ENCODE measurements at places on chromosomes 5 and 9.

- DNase-seq, result no peak
These were observed 24.7 kb upstream of the LNPEP start for GRCh38 chr5:96911139-96911538.

DNA sequence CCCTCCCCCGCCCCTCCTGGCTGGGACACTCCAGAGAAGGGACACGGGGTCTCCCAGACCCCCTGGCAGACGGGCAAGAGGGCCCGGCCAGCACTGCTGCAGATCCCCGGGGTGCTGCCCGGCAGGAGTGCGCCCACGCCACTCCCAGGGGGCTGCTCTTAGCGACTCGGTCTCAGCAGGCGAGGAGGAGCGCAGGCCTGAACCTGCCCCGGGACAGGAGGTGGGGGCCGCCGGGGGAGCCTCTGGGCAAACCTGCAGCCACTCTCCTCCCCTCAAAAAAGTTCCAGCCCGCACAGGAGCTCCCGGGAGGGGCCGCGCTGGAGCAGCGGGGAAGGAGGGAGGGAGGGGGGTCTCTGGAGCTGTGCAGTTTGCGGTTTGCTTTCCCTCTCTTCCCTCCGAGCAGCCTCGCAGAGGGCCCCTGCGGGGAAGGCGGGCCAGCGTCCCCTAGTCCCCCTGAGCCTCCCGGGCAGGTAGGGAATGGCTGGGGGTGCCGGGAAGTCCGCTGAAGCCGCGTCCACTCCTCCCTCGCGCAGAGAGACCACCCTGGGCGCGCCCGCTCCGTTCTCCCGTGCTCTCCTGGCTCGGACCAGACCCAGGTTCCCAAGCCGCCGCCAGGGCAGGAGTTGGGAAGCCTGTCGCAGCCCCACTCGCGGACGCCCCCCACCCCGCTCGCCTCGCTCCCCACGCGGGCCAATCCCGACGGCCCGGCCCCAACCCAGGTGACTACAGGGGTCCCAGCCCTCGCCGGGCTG lies 44.2 kb downstream of the NACC2 start:
- no peak for DNase-seq

- no peak for DNase-seq
These were observed 686.7 kb downstream of the CDH18 start for GRCh38 chr5:19301271-19301670.

DNA sequence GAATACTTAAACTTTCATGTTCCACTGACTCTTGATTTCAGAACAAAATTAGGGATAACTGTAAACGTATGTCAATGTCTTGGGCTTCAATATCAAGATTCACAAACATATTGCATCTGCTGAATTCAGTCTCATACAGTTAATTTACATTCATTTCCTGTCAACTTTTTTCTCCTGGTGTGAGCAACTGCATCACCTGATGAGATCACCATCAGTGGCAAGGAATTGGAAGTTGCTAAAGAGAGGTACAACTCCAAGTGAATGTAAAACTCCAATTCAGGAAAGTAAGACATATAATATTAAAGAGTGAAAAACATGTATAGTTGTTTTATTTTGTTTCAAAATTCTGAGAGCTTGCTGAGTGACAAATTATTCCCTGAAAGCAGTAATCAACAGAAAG lies 1336.2 kb upstream of the C9orf72 start:
- DNase-seq, result no peak

- no peak for DNase-seq
These were observed 11.1 kb upstream of the CEP72 start for GRCh38 chr5:600886-601541.

- no peak for DNase-seq
These were observed 342.0 kb upstream of the WWC1 start for GRCh38 chr5:167949435-167949834.

- DNase-seq, result no peak
These were observed 49.4 kb downstream of the C9orf50 start for GRCh38 chr9:129571298-129572051.

DNA sequence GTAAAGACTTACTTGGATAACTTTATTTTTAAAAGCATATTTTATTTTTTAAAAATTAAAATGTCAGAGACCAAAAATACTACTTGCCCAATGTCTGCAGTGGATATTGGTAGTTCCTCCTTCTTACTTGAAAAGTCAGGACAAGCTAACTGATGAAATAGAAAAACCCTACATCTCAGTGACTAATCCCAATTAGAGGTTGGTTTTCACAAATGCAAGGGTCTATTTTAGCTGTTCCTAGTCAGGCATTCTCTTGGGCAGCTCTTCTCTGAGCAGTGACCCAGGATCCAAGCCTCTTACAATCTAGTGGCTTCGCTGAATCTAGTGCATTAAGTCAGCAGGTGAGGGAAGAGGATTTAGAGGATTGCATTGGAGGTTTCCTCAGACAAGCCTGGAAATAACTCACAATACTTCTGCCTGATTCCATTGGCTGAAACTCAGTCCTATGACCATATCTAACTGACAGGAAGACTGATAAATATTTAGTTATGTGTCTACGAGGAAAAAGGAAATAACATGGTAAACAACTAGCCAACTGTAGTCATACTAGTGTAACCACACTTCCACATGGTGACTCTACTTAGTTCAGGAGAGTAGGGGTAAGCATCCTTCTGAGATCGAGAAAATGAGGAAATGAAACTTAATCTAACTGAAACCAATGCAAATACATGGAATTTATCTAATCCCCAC lies 34.2 kb upstream of the MIER3 start:
- DNase-seq, result no peak

- no peak for DNase-seq
These were observed 8.5 kb downstream of the KLF4 start for GRCh38 chr9:107481035-107481434.

DNA sequence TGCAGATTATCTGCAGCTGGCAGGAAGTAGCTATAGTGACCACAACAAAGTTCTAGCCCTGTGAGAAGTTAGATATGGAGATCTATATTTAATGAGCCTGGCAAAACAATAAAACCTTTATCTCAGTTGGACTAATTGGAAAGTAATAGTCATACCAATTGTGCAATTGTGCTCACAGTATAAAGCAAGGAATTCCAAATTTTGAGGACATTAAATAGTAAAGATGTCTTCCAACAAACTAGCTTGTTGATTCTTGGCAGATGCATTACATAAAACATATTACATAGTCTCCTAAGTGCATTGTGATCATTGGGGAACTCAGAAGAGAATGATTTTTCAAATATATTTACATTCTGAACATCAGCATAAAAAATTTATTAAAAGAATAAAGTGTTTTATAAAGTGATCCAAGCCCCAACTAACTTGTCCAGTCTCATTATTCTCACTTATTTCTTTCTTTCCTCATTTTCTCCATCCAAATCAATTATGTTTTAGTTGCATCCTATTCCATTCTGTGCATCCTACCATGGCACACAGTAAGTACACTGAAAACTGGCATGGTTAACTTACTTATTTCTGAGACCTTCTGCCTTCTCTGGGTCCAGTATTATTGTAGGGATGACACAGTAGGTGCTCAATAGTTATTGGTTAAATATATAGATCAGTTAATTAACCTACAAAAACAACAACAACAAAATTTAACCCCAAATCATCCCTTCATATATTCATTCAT lies 977.2 kb upstream of the NUDT12 start:
- no peak for DNase-seq

DNA sequence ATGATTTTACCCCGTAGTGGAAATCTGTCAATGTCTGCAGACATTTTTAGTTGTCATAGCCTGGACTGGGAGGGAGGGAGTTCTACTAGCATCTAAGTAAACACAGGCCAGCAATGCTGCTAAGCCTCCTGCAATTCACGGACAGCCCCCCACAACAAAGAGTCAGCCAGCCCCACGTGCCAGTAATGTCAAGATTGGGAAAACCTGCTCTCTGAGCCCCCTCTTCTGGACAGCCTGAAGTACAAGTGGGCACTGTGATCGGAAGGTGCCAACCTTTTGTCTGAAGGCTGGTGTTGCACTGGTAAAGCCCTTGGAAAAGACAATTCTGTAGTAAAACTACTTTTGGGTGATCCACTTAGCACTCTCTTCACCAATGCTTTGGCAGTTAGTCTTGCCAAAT lies 154.5 kb downstream of the TARS1 start:
- no peak for DNase-seq

DNA sequence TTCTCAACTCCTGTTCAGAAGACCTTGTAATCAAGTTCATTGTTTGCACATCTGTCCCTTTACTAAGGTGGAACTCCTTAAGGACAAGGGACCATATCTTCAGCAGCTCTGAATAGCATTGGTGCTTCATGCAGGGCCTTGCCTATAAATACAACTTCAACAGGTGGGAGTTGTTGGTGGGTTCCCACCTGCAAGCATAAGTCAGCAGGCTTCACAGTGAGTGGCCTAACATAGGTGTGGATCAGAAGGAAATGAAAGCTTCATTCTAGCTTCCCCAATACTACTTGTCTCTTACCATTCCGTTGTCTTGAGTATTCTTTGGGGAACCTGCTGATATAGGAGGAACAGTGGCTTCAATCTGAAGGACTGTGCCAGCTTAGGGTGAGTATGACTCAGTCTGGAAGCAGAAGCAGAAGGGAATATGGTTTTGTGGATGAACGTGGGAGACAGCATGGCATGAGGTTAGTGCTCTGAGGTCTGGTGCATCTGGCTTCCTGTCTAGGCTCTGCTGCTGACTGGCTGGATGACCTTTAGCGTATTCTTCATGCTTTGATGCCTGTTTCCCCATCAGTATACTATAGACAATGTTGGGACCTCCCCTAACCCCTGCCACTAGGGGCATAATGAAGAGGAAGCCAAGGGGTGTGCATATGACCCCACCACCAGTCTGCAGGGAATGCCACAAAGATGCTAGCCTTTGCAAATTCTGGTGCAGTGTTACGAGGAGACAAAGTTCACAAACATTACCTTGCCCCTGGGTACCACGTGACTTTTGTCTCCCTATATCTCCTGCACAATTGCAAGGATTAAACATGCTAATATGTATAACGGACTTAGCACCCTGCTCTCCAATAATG lies 192.3 kb downstream of the PALM2AKAP2 start:
- DNase-seq, result no peak

- DNase-seq, result no peak
These were observed 884 bp upstream of the EGFLAM start for GRCh38 chr5:38257308-38258041.

- no peak for DNase-seq
These were observed 89.1 kb upstream of the PTPRD start for GRCh38 chr9:10701906-10702305.

- DNase-seq, result no peak
These were observed 52.9 kb upstream of the SLC28A3 start for GRCh38 chr9:84393266-84393950.

GRCh38 chr9:137188490-137189296 lies at the start of the genes ANAPC2 and SSNA1:
TSS of gene ANAPC2 (minus strand) at chr9:137188560. CDS start at chr9:137188532, 28 bp downstream.
TSS of gene SSNA1 (plus strand) at chr9:137188676. CDS start at chr9:137188727, 51 bp downstream.
- peak; percentile 91 for DNase-seq

- no peak for DNase-seq
These were observed 18.1 kb upstream of the CCDC125 start for GRCh38 chr5:69350664-69351063.

DNA sequence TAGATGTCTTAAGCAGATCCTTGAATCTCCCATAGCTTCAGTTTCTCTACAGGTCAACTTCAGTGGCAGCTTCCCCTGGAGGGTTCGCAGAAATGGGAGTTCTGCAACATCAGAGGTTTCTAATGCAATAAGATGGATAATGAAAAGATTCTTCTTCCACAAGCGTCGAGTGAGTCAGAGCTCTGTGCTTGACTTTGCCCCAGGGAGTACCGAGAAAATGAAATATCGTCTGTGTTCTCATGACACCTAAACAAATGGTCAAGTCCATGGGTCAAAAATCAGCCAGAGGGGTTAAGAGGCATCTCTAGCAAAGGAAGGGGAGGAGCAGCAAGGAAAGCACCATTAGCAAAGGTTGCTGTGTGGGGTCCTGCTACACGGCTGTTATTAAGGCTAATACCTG lies 3.2 kb upstream of the ADRA1B start:
- no peak for DNase-seq

DNA sequence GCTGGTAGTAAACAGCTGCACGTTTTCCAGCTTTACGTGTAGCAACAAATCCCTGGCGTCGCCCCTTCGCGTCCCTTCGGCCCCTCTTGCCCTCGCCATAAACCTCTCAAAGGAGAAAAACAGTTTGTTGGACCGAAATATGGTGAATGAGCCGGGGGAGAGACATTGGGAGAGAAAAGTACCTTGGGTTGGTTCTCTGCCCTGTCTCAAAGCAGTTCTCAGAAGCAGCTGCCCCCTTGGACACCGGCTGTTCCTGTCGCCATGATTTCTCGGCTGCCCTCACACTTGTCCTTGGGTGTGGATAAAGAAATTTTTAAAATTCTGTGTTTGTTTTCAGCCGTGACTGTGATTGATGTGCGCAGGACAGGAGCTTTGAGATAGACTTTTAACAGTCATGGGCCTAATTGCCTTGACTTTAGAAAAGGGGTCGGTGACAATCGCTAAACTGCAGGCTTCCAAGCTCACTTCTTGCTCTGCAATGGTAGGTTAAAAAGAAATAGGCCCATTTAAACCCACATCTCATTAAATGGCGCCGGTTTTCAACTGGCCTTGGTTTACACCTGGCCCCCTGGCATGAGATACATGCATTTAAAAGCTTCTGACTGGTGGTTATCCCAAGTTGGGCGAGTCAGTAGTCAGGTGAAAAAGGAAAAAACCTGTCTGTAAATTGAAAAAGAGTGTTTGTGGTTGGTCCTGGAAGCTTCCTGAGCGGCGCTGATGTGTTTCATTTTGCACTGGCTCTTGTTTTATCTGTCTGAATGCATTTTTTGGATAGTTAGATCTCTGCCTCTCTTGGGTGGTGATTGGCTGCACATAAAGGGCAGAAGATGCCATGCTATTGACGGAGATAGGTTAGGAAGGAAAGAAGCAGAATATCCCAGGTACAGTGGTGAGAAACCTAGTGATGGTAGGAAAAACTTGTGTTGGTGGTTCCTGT lies 983 bp downstream of the RCL1 start:
- no peak for DNase-seq

DNA sequence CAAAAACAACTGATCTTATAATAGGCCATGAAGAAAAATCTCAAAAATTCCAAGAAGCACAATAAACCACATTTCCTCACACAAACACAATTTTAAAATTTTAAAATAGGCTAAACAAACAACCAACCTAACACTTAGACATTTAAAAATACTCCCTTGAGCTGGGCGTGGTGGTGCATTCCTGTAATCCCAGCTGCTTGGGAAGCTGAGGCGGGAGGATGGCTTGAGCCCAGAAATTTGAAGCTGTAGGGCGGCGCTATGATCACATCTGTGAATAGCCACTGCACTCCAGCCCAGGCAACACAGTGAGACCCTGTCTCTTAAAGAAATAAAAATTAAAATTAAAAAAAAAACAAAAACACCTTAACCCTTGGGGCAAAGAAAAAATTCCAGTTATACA lies 36.9 kb upstream of the TESK1 start:
- no peak for DNase-seq

- no peak for DNase-seq
These were observed 21.7 kb downstream of the TARS1 start for GRCh38 chr5:33462456-33462855.

- no peak for DNase-seq
These were observed 62.0 kb downstream of the CAVIN4 start for GRCh38 chr9:100639854-100640253.

- DNase-seq, result no peak
These were observed 18.6 kb downstream of the CTNNAL1 start for GRCh38 chr9:108994695-108995094.

- no peak for DNase-seq
These were observed 114.8 kb upstream of the COL5A1 start for GRCh38 chr9:134526584-134527477.

GRCh38 chr5:129474544-129474943 lies 14.4 kb downstream of the ADAMTS19 start:
- DNase-seq, result no peak

Data from stimulated activated CD4-positive, alpha-beta T cell treated with anti-CD3 and anti-CD28 coated beads, Interleukin-1b, Interleukin-23, amount 100 ng/mL, for 1 hour (primary cell).